GM03348 (cell line): ENCODE measurements at places on chromosomes 11 and 22.

- peak; percentile 36 for DNase-seq
Measured at GRCh38 chr22:31192513-31192912, 19.6 kb upstream of the LIMK2 start.

DNA sequence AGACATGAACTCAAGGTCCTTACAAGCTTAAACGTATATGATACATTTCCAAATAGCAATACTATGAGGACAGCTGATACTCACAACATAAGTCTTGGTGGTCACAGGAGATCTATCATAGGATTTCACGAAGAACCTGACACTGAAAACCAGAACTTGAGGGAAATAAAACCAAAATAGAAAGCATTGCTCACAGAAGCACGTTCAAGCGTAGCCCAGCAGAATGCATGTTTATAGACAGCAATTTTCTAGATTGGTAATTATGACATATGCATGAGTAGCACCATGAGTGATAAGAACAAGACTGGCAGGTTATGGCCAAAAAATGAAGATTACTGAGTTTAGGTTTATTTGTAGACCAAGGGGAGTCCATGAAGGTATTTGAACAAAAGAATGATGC, 243.5 kb downstream of the ETS1 start:
- DNase-seq: no peak

- DNase-seq: peak; percentile 33
Measured at GRCh38 chr11:111520560-111520959, 6.0 kb downstream of the HOATZ start.

- no peak for DNase-seq
Measured at GRCh38 chr11:118785362-118785761, 5.6 kb downstream of the DDX6 start.

GRCh38 chr11:78078218-78079167, 1.2 kb downstream of the NDUFC2 start:
- no peak for DNase-seq

- DNase-seq: no peak
Measured at GRCh38 chr22:50063589-50064393, 5.7 kb upstream of the TTLL8 start.

- DNase-seq: no peak
Measured at GRCh38 chr22:48974443-48975315, 853.0 kb downstream of the BRD1 start.

GRCh38 chr11:85863855-85864254, 8.7 kb downstream of the CCDC83 start:
- no peak for DNase-seq

DNA sequence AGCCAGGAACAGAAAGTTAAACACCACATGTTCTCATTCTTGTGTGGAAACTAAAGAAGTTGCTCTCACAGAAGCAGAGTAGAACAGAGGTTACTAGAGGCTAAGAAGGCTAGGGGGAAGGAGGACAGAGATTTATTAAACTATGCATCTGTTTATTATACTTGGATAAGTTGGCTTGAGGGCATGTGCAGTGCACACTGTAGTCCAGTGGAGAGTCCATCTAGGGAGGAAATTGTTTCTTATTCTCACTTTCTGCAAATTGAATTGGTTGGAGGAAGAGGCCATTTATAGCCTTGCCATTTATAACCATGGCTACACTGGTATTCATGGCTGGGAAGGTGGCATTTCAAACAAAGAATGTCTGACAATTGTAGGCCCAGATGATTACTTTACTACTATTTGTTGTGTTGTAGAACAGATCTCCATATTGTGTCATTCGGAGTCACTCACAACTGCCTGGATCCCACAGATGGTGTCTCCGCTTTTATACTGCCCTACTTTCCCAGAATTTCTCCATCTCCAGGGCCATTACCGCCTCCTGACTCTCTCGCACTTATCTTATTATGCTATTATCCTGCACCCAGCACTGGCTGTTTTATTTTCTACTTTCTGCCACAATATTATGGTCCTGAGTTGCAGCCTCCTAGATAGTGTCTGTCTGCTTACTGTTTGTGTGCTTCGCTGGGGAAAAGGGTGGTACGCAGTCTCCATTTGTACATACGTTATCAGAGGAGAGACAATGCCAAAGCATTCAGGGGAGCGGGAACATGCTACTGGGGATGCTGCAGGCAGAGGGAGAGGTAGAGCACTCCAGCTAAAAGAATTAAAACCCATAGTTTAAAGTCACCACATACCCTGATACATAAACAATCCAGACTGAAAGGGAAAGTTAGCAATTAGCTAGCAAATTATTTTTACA, 169.3 kb upstream of the BLID start:
- DNase-seq: no peak

- DNase-seq: no peak
Measured at GRCh38 chr11:36281850-36282249, 7.4 kb downstream of the COMMD9 start.

- DNase-seq: no peak
Measured at GRCh38 chr11:111170761-111171379, 74.7 kb upstream of the POU2AF2 start.

DNA sequence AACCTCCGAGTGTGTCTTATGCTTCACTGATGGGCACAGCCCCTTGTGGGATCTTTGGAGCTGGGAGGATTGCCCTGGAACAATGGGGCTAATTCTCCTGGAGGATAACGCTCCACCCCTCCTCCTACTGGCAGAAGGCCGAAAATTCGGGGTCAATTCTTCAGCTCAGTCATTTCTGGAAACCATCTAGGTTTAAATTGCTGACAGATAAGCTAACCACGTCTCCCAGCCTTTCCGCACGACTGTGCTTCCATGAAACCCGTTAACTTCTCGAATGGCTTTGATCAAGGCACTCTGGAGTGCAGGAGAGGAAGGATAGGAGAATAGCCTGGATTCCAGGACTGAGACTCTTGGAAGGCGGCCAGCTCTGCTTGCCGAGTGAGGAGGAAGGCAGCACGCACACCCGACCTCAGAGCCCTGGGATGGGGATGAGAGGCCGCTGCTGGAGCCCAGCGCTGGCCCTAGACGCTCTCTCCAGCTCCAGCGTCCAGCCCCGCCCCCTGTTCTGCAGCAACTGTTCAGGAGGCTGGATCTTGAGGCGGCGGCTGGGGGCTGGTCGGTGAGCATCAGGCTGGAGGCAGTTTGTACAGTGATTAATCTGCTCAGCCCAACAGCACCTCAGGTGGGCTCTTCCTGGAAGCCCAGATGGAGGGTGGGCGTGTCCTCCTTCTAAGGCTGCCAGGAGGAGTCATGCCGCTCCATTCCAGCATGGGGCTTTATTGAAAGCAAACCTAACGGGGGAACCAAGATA, 176.7 kb upstream of the NCAM1 start:
- DNase-seq: peak; percentile 86

- DNase-seq: no peak
Measured at GRCh38 chr22:29184849-29185490, 20.7 kb upstream of the EMID1 start.

GRCh38 chr11:102429691-102430090, 22.9 kb downstream of the TMEM123 start:
- DNase-seq: no peak

- no peak for DNase-seq
Measured at GRCh38 chr11:128588093-128588492, 735 bp upstream of the ETS1 start.

GRCh38 chr11:31487848-31488247, 21.6 kb downstream of the IMMP1L start:
- peak; percentile 24 for DNase-seq

GRCh38 chr22:35517769-35518530, 22.7 kb upstream of the RASD2 start:
- peak; percentile 25 for DNase-seq

DNA sequence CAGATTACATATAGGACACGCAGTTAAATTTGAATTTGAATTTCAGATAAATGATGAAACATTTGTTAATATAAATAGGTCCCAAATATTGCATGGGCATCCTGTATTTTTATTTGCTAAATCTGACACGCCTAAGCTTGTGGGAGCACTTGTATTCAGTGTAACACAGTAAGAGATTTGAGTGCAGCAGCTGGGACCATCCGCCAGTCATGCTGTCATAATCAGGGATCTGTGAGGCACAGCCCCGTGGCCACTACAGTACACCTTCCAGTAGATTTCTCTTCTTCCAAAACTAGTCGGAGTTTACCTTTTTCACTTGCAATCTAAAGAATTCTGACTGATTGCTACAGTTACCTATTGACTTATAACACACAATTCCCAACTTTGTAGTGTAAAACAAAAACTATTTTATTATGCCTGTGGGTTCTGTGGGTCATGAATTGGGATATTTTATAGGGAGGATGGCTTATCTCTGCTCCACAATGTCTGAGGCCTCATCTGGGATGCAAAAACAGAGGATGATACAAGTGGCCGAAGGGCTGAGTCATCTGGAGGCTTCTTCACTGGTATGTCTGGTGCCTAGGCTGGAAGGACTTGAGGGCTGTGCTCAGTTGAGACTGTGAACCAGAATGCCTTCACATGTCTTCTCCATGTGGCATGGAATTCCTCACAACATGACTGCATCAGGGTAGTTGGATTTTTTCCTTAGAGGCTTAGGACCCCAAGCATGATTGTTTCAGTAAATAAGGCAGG, 74.1 kb downstream of the PRSS23 start:
- peak; percentile 33 for DNase-seq

GRCh38 chr11:64349404-64349803, 9.4 kb downstream of the CCDC88B start:
- DNase-seq: no peak

DNA sequence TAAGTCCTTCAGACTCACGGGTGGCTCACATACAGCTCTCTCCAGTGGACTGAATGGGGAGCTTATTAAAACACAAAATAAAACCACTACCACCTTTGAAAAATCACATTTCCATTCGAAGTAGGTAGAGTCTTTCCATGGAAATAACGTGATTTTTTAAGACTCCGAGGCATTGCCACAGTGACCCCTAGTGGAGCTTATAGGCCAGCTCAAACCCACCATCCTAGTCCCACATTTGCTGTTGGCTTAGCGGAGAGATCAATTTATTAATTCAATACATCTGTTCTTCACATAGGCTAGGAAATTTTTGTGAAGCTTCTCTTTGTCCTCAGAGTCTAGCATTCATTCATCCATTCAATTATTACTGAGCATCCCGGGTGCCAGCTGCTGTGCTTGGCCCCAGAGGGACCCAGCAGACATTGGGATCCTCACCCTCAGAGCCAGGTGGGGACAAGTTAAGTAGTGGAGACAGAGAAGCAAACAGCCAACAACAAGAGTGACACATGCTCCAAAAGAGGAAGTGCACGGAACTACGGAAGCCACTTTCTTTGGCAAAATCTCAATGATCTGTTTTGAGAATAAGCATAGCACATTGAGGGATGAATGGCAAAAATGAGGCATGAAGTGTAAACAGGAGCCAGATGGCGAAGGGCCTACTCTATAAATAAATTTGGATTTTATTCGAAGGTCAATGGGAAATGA, 10.2 kb upstream of the P4HA3 start:
- DNase-seq: peak; percentile 26

- no peak for DNase-seq
Measured at GRCh38 chr11:3102641-3102921, 45.4 kb upstream of the CARS1 start.

- DNase-seq: no peak
Measured at GRCh38 chr11:113082341-113082955, 121.2 kb downstream of the NCAM1 start.

DNA sequence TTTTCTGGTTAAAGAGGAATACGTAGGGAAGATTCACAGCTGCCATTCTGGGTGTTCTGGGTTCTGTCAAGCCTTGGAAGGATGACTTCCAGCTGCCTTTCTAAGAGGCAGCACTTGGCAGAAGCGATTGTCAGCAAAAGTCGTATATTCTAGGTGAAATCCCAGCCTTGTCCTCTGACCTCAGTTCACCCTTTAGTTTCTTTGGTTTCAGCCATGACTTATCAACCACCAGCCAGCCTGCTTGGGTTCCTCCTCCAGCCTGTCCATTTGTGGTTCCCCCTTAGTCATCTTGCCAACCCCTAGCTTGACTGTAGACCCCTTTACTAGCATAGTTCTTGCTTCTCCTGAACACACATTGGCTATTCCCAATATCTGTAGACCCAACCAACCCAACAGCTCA, 102.3 kb upstream of the CD44 start:
- DNase-seq: no peak

GRCh38 chr22:41893591-41894375, 21.1 kb downstream of the SHISA8 start:
- DNase-seq: no peak

- peak; percentile 69 for DNase-seq
Measured at GRCh38 chr11:111557425-111558111, 17.0 kb downstream of the LAYN start.
